CD14-positive monocyte (primary cell): ENCODE measurements at places on chromosomes 12 and 14. TPM values are rescaled to one million over a fixed set of nuclear protein-coding genes. Genes with fewer than 3 reads are reported as not detected.

GRCh38 chr14:99818503-99819036 lies 25.4 kb downstream of the EML1 start:
- DNase-seq = no peak

- no peak for DNase-seq
These were observed 141.6 kb downstream of the ITPR2 start for GRCh38 chr12:26691234-26691970.

GRCh38 chr12:4954621-4955354 lies 45.1 kb downstream of the KCNA1 start:
- DNase-seq = no peak

DNA sequence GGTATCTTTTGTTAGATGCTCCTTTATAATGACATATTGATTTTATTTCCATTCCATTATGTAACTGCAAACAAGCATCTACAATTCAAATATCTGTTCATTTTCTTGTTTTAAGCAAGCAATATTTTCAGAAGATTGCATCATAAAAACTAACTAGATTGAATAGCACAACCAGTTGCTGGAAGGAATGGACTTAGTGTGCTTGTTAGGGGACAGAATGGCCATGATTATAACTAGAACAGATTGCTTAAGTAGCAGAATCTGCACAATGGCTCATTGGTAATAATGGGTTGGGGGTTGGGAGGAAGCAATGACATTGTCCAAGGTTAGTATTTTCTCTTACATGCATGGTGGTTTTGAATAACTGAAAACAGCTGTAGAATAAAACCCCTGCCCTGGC lies 939.5 kb downstream of the SLC16A7 start:
- DNase-seq = no peak

DNA sequence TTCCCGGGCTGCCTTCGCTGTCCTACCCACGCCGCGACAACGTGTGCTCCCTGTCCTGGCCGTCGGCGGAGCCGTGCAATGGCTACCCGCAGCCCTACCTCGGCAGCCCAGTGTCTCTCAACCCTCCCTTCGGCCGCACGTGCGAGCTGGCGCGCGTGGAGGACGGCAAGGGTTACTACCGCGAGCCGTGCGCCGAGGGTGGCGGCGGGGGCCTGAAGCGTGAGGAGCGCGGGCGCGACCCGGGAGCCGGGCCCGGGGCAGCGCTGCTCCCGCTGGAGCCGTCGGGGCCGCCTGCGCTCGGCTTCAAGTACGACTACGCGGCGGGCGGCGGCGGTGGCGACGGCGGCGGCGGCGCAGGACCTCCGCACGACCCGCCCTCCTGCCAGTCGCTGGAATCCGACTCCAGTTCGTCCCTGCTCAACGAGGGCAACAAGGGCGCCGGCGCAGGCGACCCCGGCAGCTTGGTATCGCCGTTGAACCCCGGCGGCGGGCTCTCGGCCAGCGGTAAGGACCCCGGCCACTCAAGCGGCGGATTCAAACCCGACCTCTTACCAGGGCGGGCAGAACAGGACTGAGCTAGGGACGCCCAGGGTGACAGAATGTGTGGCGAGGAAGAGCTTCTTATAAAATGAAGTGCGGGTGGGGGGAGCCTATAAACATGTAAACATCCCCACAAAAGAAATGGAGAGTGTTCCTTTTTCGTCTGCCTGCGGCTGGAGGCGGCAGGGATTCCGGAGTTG lies 503 bp downstream of the HOXC12 start:
- no peak for DNase-seq

- DNase-seq = no peak
These were observed 7.6 kb upstream of the CCDC85C start for GRCh38 chr14:99611646-99612045.

- no peak for DNase-seq
These were observed 123.8 kb downstream of the MYRFL start for GRCh38 chr12:69948851-69949250.

DNA sequence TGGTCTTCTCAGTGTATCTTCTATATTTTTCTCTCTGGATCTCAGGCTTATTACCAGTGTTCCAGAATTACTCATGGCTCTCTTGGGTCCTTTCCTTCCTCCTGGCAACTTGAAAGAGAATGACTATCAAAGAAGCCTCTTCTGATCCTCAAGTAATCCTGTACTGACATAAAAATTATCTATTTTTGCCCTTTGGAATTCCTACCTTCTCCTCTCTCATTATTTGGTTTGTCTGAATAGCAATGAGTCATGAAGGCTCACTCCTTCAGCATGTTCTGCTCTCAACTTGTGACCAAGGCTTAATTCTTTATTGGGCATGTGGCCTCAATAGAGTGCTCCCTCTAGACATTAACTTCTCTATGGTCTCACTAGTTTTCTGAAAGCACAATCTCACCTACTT lies 553.6 kb upstream of the ATP2B1 start:
- DNase-seq = no peak

- peak; percentile 16 for DNase-seq
These were observed 8.4 kb upstream of the MLEC start for GRCh38 chr12:120678572-120678971.

DNA sequence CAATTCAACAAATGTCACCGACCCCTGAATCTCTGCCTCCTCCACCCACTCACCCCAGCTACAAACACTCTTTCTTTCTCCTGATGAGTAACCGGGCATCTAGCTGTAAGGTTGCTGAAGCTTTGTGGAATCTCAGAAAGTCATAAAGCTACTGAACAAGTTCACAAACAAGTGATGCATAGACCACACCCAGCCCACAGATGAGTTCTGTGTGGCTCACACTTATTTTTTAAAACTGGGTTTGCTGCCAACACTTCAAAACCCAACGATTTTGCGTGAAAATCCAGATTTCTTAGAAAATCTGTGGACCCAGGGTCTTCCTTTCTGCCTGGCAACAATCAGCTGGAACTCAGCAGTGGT lies 96.1 kb downstream of the APAF1 start:
- no peak for DNase-seq

GRCh38 chr14:85313560-85314207 lies 216.3 kb upstream of the FLRT2 start:
- DNase-seq = no peak

- no peak for DNase-seq
These were observed 659 bp downstream of the TRAFD1 start for GRCh38 chr12:112126000-112126438.

DNA sequence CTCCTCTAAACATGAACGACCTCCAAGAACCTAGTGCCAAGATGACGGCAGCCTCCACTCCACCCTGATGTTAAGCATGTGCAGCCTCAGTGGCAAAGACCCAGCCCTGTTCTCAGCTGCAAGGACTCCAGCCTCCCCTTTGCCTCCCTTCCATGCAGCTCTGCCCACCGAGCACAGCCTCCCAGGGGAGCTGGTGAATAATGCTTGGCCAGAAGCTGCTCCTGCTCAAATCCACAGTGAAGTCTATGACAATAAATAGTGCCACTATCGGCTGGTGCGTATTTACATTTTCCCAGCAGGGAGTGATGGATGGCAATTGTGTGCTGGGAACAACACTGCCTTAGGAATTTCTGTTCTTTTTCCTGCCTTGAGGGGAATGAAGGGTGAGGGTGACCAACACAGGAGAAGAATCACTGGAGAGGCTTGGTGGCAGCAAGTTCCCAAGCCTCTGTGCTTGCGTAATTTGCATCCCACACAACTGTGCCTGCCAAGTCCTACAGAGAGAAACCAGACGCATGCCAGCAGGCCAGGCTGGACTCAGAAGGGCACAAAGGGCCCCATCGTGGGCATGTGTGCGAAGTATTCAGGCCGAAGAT lies 29.9 kb upstream of the TC2N start:
- DNase-seq = no peak

Gene FAM90A1
- 0.25 and 0.27 TPM in 2 replicates for polyA plus RNA-seq

Gene LRP1
- polyA plus RNA-seq = 246 and 275 TPM in 2 replicates

Gene EPYC
- not detected for polyA plus RNA-seq

Gene KRT3
- not detected for polyA plus RNA-seq

Gene ABCC9
- polyA plus RNA-seq = not detected

Gene GATC
- polyA plus RNA-seq = 7.4 and 10.7 TPM in 2 replicates

Gene IGFBP6
- not detected for polyA plus RNA-seq

Gene PIWIL1
- polyA plus RNA-seq = not detected
